Activated T-cell treated with anti-CD3 and anti-CD28 coated beads, Interleukin-2, amount 50 U/mL, for 72 hours (primary cell): ENCODE measurements at places on chromosomes 12 and 14. TPM values are rescaled to one million over a fixed set of nuclear protein-coding genes. Genes with fewer than 3 reads are reported as not detected.

The KRT79 gene
- 0.26 TPM for total RNA-seq

DNA sequence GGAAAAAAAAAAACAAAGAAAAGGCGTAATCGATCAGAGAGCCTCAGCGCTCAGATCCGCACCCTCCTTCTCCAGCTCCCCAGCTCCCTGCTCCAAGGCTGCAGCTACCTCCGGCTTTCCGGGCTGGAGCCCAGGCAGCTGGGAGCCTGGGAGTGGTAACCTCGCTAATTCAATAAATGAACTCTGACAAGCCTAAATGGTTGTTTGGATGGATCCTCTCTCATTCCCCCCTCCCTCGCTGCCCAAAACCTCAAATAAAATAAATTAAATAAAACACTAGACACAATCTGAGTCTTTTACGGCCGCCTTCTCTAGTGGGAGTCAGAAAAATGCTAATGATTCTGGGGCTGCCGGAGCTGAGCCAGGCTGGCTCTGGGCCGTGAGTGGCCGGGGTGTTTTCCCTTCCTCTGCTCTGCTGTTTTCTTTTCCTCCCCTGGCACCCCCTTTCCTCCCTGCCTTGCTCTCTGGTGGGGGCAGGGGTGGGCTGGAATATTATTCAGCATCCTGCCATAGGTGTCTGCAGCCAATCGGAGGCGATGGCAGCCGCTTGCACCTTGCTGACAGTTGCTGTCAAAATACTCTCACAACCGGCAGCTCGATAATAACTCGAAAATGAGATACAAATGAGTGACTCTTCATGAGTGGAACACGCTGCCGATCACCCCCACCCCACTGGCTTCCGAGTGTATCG lies 76.1 kb downstream of the RBM19 start:
- no peak for DNase-seq

DNA sequence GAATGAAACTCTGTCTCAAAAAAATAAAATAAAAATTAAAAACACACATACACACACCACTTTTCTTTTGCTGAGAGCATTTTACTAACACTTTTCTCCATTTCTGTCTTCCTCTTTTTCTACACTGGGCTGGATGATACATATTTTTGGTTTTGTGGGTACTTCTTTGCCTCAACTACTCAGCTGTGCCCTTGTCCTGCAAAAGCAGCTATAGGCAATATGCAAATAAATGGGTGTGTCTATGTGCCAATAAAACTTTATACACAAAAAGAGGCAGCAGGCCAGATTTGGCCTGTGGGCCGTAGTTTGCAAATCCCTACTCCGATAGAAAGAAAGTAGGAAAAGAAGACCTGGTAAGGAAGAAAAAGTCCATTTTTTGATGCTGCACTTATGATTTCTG lies 6.5 kb downstream of the CLMN start:
- no peak for DNase-seq

DNA sequence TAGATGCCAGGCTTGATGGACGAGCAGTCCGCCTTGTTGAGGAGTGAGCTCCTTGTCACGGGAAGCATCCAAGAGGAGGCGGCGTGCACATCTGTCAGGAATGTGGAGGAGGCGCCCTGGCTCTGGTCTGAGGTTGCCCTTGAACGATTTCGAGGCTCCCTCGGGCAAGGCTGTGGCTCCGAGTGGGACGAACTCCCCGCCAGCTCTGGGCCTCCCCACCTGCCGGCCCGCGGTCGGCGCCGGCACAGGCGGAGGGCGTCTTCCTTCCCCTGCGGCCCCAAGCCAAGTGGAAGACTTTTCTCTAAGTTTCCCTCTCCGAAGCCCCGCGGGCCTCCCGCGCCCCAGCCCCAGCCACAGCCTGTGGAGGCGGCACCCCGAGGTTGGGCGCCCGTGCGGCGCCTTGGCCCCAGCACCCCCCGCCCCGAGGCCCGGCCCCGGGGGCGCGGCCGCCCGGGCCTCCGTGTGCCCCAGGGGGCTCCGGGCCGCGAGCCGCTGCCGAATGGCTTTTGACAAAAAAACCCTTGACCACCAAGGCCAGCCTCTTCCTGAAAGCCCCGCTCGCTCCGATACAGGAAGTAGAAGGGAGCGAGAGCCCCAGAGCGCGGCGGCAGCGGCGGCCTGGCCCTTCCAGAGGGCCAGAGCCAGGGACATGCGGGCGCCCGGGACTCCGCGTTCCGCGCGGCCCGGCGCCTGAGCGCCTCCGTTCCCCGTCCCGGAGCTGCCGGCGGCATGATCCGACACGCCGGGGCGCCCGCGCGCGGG lies at the start of gene RIN3:
TSS of gene RIN3 (plus strand) at position 578 of the 762 bp plus-strand sequence. CDS start at position 730, 152 bp downstream.
- peak; percentile 54 for DNase-seq

DNA sequence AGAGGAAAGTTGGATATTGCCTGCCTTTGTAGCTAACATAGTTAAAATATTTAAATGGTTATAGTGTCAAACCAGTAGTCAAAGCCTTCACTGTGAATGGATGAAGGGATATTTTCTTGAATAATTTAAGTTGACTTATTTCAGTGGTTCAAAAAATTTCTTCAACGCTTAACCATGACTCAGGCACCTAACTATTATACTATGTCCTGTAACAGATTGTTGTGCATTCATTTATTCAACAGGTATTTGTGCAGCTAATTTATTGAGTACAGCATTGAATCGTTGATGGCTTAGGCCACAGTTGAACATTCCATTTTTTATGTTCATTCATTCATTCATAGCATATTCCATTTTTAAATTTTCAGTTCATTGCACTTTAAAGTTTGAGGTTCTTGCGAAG lies 9.2 kb downstream of the HIF1A start:
- DNase-seq, result no peak
